Breast epithelium (tissue), 4 donors: ENCODE measurements at places on chromosomes 2 and 18. TPM values are rescaled to one million over a fixed set of nuclear protein-coding genes. Genes with fewer than 3 reads are reported as not detected.

Gene DHX57
- 14.5 TPM for total RNA-seq

Gene TAF4B
- total RNA-seq, result 13.6 TPM

Gene DAPL1
- total RNA-seq, result not detected

DNA sequence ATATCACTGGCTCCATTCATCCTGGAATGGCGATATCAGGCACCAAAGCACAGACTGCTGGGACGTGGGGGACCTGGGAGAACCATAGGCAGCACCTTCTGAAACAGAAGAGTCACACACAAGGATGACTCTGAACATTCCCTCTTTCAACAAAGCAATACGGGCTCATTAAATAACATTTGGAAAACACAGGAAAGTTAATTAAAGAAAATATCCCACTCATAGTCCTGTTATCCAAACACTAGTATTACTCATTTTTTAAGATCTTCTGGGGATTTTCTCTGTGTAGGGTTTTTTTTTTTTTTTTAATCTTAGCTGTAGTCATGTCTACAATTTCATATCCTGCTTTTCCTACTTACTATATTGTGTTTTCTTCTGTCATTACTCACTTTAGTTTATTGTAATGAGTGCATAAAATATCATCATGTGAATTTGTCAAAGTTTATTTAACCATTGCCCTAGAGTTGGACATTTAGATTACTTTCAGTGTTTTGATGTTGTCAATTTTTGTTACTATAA lies 70.0 kb upstream of the SP3 start:
- H3K4me1 ChIP-seq, result no peaks in the 10 kb centered on the region
- no peak for DNase-seq
- no peak overlapping the region for H3K4me3 ChIP-seq
- H3K27ac ChIP-seq, result no peak overlapping the region

Gene ACMSD
- total RNA-seq, result not detected

GRCh38 chr2:47456851-47457250 lies 53.9 kb downstream of the MSH2 start:
- DNase-seq, result no peak
- no peaks in the 10 kb centered on the region for H3K27me3 ChIP-seq
- no peaks in the 10 kb centered on the region for H3K36me3 ChIP-seq
- no peak overlapping the region for H3K4me3 ChIP-seq

DNA sequence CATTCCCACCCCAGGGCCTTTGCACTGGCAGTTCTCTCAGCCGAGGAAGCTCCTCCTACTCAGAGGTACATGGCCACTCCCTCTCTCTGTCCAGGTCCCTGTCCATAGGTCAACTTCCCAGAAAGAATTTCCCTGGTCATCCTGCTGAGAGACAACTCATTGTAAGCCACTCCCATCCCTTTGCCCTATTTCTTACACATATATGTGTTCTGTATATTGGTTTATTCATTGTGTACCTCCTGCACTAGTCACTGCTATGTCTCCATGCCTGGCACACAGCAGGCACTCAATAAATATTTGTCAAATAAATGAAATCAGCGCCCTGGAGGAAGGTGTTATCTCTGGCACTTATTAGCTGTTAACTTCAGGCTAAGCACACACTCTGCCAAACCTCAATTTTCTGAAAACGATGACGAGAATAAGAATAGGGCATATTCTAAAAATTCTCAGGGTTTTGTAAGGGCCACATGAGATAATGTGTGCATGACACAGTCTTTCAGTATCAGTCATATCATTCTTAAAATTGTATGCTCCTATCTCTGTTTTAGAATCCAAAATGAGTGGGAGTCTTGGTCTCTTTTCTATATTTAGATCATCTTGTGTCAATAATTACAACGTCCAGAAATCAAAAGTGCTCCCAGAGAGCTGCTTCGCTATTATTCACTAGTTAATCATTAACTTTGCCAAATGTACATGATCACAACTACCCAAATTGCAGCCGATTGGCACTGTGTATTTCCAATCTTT lies 198.0 kb downstream of the ALK start:
- no peak overlapping the region for H3K27ac ChIP-seq
- no peaks in the 10 kb centered on the region for H3K27me3 ChIP-seq
- DNase-seq, result no peak
- H3K4me1 ChIP-seq, result no peaks in the 10 kb centered on the region
- no peaks in the 10 kb centered on the region for H3K36me3 ChIP-seq
- H3K4me3 ChIP-seq, result no peak overlapping the region

GRCh38 chr2:222671259-222672067 lies at the start of gene MOGAT1:
Gene MOGAT1 (plus strand): TSS chr2:222671658. CDS start chr2:222671786, 128 bp downstream.
- no peak within 1 kb of the TSS for H3K27ac ChIP-seq
- peak within 1 kb of the TSS; percentile 52 for H3K4me3 ChIP-seq
- no peaks in the 10 kb centered on the region for H3K36me3 ChIP-seq
- no peaks in the 10 kb centered on the region for H3K4me1 ChIP-seq
- no peaks in the 10 kb centered on the region for H3K27me3 ChIP-seq

- DNase-seq, result no peak
- H3K36me3 ChIP-seq, result no peaks in the 10 kb centered on the region
- H3K4me1 ChIP-seq, result no peaks in the 10 kb centered on the region
- H3K27ac ChIP-seq, result no peak overlapping the region
These were observed 70.2 kb upstream of the SMIM21 start for GRCh38 chr18:75497576-75498235.
